ENCODE measurements at places on chromosomes 7 and 10.

- peak; percentile 30 for DNase-seq
These were observed 83.6 kb downstream of the ICA1 start for GRCh38 chr7:8178353-8178752.

DNA sequence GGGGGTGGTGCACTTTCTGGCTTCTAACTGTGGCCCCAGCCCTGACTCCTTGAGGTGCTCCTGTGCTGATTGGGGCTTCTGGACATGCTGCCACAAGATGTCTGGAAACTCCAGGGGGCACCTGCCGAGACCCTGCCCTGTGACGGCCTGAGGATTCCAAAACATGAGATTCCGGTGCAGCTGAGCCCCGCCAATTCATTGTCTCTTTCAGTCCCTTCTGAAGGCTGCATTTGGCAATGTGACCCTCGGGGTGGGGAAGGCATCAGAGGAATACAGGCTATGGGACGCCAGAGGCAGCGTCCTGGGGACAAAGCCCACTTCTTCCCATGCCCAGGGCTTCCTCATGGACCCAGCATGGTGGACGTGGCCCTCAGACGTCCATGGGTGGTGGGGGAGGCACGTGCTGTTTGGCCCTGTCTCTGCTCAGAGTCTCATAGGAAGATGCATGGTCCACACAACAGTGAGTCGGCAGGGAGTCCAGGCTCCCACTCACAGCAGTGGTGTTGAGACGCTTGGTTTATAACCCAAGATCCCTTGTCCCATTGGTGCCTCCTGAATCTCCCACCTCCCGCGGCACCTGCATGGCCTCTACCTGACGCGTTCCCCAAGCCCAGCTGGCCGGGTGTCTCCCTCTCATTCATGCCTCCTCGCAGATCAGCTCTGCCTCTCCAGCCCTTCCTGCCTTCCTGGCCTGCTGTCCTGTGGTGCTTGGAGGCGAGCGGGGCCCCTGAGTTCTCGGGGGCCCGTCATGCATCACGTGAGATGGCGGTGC, 129.9 kb downstream of the WDR37 start:
- no peak for DNase-seq

DNA sequence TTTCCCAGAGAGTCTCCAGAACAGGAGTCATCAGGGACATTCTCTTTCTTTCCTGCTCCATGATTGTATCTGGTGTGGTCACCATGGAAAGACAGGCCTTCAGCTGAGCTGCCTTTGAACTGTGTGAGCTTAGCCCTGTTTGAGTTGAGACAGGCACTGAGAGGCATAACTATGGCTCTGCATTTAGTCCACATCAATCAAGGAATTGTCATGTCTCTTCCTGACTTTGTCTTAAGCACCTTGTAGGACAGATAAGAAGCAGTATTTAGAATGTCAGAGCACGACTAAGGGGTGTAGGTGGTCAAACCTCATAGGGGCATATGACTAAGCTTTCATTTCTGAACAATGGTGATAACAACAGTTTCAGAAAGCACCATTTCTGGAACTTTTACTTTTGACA, 53.5 kb downstream of the EPDR1 start:
- no peak for DNase-seq

- no peak for DNase-seq
These were observed 1.8 kb downstream of the GPC2 start for GRCh38 chr7:100175296-100175935.

DNA sequence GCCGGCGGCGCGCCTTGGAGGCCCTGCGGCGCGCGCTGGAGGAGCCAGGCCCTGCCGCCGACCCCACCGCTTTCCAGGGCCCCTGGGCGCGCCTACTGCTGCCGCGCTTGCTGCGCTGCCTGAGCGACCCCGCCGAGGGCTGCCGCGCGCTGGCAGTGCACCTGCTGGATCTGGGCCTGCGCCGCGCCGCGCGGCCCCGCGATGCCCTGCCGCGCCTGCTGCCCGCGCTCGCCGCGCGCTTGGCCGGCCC, 280 bp downstream of the DNAAF5 start:
- DNase-seq: no peak

- peak; percentile 23 for DNase-seq
These were observed 40.8 kb upstream of the HECW1 start for GRCh38 chr7:43071604-43072003.

DNA sequence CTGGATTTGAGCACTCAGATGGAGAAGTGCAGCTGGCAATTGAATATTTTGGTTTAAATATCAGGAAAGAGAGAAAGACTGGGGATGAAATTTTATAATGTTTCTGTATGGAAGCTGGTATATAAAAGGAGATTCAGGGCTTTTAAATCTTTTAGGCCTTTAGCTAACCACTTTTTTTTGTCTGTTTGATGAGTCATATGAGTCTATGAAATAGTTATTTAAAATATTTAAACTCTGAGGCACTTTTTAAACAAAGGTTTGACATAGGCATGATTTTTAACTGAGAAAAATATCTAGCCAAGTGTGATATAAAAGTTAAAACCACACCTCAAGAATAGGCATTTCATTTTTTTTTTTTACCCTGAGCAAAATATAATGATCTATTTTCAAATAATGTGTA, 944.3 kb downstream of the GATA3 start:
- DNase-seq: no peak

DNA sequence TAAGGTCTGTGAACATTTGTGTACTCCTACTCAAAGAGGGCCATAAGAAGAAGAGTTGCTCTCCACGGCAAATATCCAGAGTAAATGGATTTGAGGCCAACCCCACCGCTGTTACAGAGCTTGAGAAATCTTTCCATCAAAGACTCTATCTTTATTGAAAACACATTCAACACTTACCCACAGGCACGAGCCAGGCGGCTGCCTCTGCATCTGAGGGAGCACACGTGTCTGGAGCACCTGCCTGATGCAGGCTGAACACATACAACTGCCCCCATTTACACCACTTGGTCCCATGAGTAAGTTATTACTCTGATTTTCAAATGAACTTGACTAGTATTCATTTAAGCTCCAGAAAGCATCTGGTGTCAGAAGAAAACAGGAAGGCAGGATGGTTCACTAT, 38.7 kb downstream of the HBP1 start:
- no peak for DNase-seq

DNA sequence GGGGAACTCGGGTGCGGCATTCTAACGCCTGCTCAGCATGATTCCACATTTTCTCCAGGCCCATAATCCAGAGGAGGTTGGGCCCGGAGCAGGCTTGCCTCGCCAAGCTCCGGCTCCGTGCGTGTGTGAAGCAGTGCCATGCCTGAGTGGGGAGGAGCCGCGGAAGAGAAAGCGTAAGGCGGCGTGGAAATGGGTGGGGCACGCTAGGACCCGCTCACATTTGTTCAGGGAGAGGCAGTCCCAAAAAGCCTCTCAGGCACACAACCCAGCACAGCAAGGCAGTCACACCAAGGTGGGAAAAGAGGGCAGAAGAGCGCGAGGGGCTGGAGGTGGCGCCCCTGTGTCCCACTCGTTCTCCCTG, 695 bp upstream of the VDAC2 start:
- peak; percentile 76 for DNase-seq

DNA sequence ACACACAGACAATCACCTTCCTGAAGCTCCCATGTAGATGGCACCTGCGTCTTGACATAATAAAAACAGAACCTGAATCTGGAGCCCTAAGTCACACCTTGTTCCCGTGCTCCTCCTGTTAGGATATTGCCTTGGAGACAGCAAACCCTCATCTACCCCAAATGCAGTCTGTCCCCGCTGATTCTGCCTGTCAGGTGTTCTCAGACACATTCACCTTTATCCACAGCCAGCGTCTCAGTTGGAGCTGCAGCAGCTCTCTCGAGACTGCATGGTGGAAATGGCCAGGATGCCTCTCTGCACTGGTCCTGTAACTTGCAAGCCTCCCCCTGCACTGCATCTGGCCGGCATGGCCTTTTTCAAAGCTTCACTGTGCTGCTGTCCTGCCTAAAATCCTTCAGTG, 218.0 kb upstream of the ZNF32 start:
- DNase-seq: no peak

- DNase-seq: peak; percentile 75
These were observed 32.5 kb downstream of the ZNF438 start for GRCh38 chr10:30999070-30999712.

DNA sequence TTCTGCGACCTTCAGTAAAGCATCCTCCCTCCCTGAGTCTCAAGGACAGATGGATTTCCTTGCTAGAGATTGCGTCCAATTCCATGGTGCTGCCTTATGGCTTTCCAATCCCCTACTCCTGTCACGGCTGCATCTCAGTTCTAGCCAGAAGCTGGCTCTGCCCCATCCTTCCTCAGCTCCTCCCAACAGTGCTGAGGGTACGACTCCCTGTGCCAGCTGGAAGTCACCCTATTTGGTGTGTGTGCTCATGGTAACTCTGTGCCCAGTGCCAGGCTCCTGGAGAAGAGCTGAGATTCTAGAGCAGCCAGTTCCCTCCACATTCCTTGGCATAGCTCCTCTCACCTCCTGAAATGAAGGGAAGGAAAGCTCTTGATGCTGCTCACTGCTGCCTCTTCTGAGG, 185.0 kb upstream of the PODXL start:
- no peak for DNase-seq

- peak; percentile 81 for DNase-seq
These were observed 9.9 kb upstream of the ARHGAP22 start for GRCh38 chr10:48614481-48615390.

- DNase-seq: no peak
These were observed 267.9 kb upstream of the SP8 start for GRCh38 chr7:21054427-21055112.

GRCh38 chr7:92648067-92648466, 57.9 kb upstream of the FAM133B start:
- DNase-seq: no peak

DNA sequence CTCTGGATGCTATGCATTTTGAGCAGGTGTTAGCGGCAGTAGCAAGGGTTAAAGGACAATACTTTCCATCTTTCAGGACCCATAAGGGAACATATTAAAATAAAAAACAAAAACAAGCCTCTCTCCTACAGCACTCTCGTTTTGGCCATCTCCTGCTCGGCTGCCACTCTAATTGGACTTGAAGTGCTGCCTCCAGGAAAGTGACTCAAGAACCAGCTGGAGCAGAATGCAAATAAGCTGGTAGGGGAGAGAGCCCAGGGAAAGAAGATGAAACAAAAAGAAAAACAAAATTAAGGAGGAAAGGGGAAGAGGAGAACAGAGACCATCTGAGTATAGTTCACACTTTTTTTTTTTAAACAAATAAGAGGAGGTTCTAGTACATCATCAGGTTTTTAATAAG, 65.6 kb downstream of the HBP1 start:
- no peak for DNase-seq

DNA sequence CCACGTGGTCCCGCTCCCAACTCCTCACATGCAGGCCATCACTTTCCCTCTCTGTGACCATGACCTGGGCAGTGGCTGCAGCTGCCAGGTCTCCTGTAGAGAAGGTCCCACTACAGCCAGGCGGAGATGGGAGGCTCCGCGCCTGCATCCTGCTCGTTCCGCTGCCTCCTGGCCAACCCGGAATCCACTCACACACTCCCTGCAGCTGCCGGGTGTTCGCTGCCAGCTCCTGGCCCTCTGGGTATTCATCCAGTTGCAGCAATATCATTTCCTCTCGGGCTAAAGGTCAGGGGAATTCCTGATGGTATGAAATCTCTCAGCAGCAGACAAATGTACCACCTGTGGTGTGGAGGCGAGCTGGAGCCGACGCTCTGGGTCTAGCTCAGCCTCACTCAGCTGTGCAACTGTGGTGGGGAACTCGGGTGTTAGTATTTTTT, 65.7 kb downstream of the TLL2 start:
- DNase-seq: peak; percentile 41

- no peak for DNase-seq
These were observed 2.1 kb downstream of the ADD3 start for GRCh38 chr10:110009736-110010475.

- no peak for DNase-seq
These were observed 150.8 kb downstream of the SGMS1 start for GRCh38 chr10:50472914-50473313.

DNA sequence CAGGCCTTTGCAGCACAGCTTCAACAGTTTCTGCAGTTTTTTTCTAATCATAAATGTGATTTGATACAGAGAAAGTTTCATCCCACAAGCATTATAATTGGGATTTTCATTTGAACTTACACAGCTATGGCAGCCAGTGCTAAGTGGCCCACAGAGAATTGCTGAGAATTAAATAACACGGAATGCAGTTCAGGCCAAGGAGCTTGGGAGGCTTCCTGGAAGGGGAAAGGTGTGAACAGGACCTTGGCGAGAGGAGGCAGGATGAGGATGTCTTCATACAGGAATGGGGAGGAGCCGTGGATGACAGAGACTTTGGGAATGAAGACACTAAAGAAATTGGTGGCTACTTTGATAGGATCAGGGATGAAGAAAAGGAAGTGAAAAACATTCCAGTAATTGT, 95.3 kb downstream of the ZNF22 start:
- DNase-seq: no peak

GRCh38 chr7:47385536-47386125, 196.3 kb downstream of the TNS3 start:
- DNase-seq: no peak

Measured in kidney tubule cell (primary cell).